Stimulated activated naive B cell treated with anti-CD40 and anti-IgM and Interleukin-4, amounts not matched to agents 10 μg/mL and 1 μg/mL and 100 μg/mL, for 72 hours (primary cell): ENCODE measurements at places on chromosomes 2 and 18.
A peak's percentile ranks its signal among the peaks of the same experiment; 100 is the strongest.

GRCh38 chr18:79873449-79874110, 75.8 kb downstream of the KCNG2 start:
- DNase-seq = no peak
- H3K27me3 ChIP-seq = no peaks in the 10 kb centered on the region
- H3K4me3 ChIP-seq = no peak overlapping the region

DNA sequence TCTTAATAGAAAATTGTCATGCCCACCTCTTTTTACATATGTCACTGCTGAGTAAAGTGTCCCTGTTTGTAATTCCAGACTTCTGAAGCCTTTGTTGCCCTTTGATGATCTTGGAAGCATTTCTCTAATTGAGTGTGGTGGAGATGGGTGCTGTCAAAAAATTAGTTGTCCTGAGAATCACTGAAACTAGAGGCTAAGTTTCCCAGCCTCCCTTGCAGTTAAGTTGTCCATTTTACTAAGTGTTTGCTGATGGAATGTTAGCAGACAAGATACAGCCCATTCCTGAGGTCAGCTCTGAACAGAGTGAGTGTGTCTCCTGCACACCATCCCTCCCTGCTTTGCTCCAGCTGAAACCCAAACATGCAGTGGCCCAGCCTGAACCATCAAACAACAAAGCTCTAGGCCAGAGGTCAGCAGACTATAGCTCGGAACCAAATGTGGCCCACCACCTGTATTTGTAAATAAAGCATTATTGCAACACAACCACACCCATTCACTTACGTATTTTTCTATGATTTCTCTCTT, 28.1 kb upstream of the TMEM177 start:
- DNase-seq = no peak
- H3K27ac ChIP-seq = no peak overlapping the region
- H3K4me3 ChIP-seq = no peak overlapping the region
- peaks cover 13% of the 10 kb centered on the region for H3K4me1 ChIP-seq
- peaks cover 7% of the 10 kb centered on the region for H3K36me3 ChIP-seq
- peaks cover 22% of the 10 kb centered on the region for H3K27me3 ChIP-seq

- H3K4me3 ChIP-seq = no peak overlapping the region
- H3K4me1 ChIP-seq = peaks cover 7% of the 10 kb centered on the region
- no peaks in the 10 kb centered on the region for H3K27me3 ChIP-seq
- DNase-seq = no peak
Measured at GRCh38 chr2:11955884-11956291, 209.5 kb downstream of the LPIN1 start.

- no peak overlapping the region for H3K4me3 ChIP-seq
- H3K27ac ChIP-seq = no peak overlapping the region
- no peak for DNase-seq
Measured at GRCh38 chr18:56661360-56662062, 10.4 kb downstream of the WDR7 start.

- H3K27ac ChIP-seq = peak overlapping the region; percentile 21
- H3K36me3 ChIP-seq = peaks cover 54% of the 10 kb centered on the region
- H3K4me3 ChIP-seq = no peak overlapping the region
- H3K27me3 ChIP-seq = no peaks in the 10 kb centered on the region
Measured at GRCh38 chr2:127485694-127486071, 40.6 kb downstream of the IWS1 start.
